A172 (cell line): ENCODE measurements at places on chromosomes 6 and 20.

GRCh38 chr6:90187437-90188121 lies 109.1 kb downstream of the BACH2 start:
- no peak for DNase-seq

DNA sequence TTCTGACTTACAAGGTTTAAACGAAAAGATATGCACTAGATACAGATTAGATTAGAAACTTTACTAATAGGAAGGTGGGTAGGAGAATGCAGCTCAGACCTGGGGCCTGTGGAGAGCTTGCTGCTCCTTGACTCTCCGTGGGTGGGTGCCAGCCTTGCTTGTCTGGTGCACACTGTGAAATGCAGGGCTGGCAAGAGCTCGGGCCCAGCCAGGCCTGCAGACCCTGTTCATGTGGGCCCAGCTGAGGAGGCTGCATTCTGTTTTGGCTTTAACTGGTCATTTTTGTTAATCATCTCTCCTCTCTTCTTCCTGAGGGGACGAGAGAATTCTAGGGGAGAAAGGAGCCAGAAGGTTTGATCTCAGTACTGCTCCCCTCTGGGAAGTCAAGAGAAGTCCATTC lies 325.4 kb downstream of the QKI start:
- no peak for DNase-seq

- no peak for DNase-seq
Measured at GRCh38 chr6:52254731-52255378, 10.6 kb upstream of the IL17F start.

DNA sequence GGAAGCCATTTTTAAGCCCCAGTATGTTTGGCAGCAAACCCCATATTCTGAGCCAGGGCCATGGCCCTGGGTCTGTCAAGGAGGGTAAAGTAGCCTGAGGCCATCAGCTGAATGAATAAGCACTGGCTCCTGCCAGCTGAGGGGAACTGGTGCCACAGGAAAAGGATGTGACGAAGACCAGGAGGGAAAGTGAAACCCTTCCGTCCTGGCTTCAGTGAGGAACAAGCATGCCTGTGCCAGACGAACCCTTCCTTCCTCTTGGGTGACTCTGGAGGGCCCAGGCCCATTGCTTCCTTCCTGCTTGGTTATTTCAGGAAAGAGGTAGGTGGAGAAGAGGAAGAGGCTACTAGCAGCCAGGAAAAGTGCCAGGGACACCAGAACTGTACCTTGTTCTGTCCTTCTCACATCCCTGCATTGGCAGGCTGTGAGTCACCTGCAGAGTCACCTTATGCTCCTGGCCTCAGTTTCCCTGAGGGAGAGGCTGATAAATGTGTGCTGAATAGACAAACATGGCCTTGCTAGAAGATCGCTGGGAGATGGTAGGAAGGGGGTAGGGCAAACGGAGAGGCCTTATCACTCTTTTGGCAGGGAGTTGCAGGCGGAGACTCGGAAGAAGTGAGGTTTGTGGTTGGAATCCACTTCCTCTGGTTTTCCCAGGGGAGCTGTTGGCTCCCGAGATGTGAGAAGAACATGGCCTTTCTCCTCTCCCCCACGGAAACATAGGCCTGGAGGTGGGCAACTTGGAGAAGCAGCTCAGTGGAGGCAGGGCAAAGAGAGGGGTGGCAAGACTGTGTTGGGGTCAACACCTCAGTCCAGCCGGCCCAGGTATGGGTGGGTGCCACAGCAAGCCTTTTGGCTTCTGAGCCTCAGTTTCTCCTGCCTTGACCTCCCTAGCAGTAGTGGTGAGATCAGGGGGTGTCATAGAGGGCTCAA lies 37.4 kb downstream of the COX4I2 start:
- peak; percentile 96 for DNase-seq

DNA sequence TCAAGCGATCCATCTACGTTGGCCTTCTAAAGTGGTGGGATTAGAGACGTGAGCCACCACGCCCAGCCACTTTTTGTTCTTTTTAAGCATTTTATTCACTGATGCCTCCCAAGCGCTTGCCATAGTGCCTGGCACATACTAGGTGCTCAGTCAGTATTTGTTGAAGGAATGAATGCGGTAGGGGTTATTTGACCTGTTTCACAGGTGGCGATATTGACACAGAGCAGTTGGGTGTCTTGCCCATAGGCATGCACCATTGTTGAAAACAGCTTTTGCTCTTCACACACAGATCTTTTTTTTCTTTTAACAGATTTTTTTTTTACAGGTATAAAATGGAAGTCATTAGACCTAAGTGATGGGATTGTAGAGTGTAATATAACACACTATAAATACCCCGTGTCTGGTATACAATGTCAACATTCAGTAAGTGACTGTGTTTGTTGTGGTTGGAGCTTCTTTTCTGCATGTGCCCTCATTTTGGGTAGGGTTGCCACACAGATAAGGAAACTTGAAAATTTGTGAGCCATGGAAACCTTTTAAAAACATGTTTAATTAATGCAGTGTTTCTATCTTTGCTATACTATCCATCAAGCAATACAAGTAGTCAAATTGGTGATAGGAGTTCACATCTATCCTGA lies 24.8 kb downstream of the RREB1 start:
- DNase-seq, result no peak

DNA sequence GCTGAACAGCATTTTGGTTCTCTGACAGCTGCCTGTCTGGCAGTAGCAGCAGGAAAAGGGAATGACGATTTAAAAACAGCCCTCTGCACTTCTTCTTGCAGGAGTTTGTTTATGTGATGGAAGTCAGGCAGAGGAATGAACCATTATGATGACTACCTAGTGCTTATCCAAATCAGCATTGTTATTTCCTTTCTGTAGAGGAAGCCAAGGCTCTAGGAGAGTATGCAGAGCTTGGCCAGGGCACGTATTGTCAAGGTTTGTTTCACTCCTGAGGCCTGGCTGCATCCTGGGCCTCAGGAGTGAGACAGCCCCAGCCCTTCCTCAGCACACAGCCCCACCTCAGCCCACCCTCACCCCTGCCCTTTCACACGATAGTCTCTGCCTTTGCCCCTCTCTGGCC lies 68.5 kb downstream of the FAM229B start:
- no peak for DNase-seq

GRCh38 chr20:50315586-50316551 lies 125.2 kb downstream of the CEBPB start:
- DNase-seq, result no peak

DNA sequence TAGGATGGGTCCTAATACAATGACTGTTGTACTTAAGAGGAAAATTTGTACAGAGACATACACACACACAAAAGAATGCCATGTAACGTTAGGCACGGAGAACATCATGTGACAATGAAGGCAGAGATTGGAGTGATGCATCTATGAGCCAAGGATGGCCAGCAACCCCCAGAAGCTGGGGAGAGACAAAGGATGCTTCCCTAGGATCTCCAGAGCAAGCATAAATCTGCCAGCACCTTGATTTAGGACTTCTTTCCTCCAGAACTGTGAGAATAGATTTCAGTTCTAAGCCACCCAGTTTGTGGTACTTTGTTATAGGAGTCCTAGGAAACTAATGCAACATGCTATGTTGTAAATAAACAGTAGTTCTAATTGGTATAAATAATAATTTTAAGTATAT lies 25.0 kb downstream of the EYA4 start:
- DNase-seq, result no peak

- DNase-seq, result no peak
Measured at GRCh38 chr20:16301986-16302385, 271.3 kb downstream of the KIF16B start.
